ENCODE measurements at places on chromosomes 5 and 9. TPM values are rescaled to one million over a fixed set of nuclear protein-coding genes. Genes with fewer than 3 reads are reported as not detected.

DNA sequence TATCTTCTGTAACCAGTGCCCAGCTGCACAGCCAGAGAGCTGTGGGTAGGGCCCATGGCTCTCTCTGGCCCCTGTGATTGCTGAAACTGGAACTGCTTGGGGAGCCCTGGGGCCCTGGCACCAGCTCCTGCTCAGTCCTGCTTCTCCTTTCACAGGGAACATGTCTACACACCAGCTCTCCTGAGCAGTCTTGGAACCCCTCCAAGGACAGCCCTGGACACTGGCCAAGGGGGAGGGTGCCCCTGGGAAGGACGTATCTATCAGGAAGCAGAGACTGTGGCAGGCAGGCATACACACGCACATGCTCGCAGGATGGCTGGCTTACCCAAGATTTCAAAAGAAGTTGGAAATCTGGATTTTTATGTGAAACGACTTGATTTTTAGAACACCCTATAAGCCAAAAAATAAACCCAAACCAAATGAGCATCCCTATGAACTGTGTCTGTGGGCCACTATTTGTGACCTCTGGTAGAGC lies 8.8 kb upstream of the TRAF1 start:
- DNase-seq: no peak

- DNase-seq: no peak
Measured at GRCh38 chr9:110950041-110950645, 88.1 kb downstream of the LPAR1 start.

The LCN2 gene
- total RNA-seq: 0.99 TPM

- DNase-seq: no peak
Measured at GRCh38 chr9:108704156-108704852, 151.5 kb downstream of the ACTL7B start.

- no peak for DNase-seq
Measured at GRCh38 chr5:22057012-22057411, 796.1 kb downstream of the CDH12 start.

GRCh38 chr5:39698838-39699560 lies 274.2 kb upstream of the DAB2 start:
- no peak for DNase-seq

- DNase-seq: no peak
Measured at GRCh38 chr5:92653730-92654461, 927.1 kb downstream of the NR2F1-AS1 start.

The PTGES gene
- total RNA-seq: 0.39 TPM

DNA sequence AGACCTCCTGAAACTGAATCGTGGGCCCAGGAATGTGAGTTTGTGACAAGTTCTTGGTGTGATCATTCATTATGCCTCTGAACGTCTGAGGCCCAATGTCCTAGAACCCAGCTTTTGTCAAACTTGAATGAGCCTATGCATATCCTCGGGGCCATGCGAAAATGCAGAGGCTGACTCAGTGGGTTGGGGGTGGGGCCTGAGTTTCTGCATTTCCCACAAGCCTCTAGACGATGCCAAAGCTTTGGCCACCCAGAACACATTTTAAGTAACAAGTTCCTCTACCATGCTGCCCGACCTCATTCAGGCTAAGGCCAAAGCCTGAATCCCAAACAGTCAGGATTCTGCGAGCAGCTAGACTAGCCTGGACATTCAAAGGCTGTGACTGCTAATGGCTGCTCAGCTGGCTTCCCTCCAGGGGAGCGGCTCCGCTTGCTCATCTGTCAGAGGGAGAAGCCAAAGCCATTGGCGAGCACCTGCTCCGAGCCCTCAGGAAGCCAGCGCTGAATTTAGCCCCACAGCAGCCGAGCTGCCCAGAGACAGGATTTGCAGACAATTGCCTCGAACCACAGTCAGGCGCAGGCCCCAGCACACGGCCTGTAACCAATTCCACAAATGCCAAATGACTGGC lies 177.5 kb downstream of the ZDHHC21 start:
- no peak for DNase-seq

- no peak for DNase-seq
Measured at GRCh38 chr9:86352440-86353077, 1.7 kb downstream of the TUT7 start.

DNA sequence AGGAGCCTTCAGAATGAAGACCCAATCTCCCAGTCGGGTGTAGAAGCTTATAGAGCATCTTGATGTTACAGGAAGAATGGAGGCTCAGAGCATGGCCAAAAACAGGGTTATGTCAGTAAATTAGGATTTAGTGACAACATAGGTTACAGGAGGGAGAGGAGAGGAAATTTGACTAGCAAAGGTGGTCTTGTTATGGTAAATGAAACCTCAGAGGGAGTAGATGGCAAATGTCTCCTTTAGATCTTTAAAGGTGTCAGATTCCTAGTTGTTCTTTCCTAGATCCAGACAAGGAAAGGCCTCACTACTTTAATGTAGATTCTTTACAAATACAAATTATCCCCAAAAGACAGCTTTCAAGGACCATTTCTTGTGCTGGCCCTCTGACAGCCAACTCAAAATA lies 465.0 kb downstream of the DMRTA1 start:
- DNase-seq: no peak

DNA sequence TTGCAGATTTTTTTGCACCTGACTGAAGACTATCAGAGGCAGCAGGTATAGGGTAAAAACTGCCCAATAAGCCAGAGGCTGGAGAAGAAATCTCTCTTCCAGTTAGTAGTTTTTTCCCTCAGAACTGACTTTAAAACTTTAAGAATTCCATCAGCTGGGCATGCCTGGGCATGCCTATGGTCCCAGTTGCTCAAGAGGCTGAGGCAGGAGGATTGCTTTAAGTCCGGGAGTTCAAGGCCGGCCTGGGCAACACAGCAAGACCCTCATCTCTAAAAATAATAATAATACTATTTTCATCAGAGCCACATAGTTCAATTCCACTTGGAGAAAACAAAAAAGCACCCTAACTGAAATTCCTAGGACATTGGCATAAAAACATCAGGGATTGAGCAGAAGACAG lies 30.3 kb downstream of the SUSD1 start:
- DNase-seq: no peak

DNA sequence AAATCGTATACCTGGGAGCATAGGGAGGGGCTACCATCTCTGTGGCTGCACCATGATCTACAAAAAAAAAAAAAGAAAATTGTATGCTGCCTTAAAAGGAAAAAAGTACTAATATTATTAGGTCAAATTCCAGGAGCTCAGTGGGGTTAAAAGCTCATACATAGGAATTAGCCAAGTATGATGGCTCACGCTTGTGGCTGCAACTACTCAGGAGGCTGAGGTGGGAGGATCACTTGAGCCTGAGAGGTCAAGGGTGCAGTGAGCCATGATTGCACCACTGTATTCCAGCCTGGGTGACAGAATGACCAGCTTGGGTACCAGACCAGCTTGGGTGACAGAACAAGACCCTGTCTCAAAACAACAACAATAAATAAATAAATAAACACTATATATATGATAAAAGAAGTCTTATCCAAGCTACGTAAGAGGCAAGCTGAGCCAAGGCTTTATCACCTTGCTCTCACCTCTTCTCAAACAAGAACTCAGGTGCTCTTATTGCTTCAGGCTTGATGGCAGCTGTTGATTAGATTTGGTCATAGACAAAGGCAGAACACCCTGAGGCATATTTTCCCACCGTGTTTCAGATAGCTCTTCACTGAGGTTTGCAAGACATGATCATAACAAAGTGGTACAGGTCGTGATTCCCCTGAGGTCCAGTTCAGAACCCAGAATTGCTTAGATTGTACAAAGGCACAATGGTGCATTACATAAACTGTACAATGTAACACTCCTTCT lies 3.3 kb upstream of the FBXW11 start:
- DNase-seq: no peak

DNA sequence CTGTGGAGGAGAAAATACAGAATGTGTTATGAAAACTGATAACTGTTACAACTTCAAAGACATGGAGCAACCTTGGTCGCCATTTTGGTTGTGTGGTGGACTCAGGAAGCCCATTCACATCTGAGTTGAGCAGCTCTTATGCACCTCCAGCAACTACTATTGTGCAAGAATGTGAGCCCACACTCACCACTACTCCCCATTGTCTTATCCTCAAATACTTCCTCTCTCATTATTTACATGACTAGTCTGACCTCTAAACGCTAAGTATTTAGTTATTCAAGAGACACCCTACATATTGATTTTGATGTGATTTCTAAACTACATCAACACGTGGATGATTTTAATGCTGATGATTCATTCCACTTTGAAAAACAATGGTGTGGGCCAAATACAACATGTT lies 516.6 kb upstream of the CLINT1 start:
- DNase-seq: no peak

The C7 gene
- total RNA-seq: not detected

GRCh38 chr9:3361116-3361515 lies 164.7 kb downstream of the RFX3 start:
- DNase-seq: no peak

DNA sequence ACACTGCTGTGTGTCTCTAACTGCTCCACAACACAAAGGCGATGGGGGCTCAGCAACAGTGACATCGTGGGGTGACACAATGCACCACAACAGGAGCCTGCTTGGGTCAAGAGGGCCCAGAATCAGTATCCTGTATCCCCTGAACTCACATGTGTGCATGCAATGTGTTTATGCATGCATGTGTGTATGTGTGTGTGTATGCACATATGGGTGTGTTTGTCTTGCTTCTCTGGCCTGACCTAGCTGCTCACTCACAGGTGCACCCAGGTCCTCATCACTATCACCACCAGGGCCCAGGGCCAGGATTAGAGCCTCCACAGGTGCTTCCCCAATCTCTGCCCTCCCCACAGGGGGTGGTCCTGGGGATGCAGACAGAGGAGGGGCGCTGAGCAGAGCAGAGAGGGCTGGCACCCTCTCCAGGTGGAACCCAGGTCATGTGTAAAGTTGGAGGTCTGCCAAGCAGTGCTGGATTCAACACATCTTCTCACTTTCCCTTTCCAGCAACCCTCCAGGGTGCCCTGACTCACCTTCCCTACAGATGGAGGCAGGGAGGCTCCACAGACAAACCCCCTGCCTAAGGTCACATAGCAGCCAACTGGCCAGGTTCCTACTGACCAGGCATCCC lies 18.1 kb upstream of the ZNF484 start:
- no peak for DNase-seq

DNA sequence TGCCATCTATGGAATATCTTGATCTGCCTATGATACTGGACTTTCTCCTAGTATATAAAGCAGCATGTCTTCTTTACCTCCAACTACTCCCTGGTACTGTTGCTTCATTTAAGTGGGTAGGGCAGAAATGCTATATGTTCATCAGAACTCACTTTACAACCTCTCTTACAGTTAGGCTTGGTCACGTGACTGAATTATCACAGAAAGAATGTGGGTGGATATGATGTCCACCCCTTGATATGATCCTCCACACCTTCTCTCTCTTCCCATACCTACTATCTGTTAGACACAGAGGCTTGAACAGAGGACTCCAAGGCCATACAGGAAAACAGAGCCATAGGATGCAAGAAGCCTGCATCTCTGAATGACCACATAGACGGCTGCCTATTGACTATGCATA lies 19.8 kb downstream of the CRHBP start:
- DNase-seq: no peak

- no peak for DNase-seq
Measured at GRCh38 chr5:18220631-18221030, 586.4 kb downstream of the TAF11L14 start.

The PDLIM4 gene
- not detected for total RNA-seq

DNA sequence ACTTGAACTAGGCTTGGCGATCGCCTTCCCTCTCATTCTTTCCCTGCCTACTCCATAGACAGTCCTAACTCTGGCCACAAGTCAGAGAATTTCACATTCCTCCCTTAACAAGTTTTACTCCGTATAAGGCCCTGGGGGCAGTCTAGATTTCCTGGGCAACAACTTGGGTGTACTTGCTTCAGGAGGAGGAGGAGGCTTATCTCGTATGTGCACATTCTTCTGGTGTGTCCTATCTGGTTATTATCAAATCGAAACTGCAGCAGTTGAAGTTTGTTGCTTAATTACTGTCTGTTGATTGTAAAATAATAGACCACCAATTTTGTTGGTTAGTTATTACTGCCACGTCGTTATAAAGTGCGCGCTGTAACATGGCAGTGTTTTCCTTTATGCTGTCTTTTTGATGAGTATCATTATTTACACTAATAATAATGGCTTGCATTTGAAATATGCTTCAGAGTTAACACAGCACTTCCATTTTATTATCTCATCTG lies 42.0 kb downstream of the PIP5K1B start:
- DNase-seq: no peak

GRCh38 chr5:131357739-131358561 lies 94.1 kb downstream of the CDC42SE2 start:
- no peak for DNase-seq

- DNase-seq: no peak
Measured at GRCh38 chr5:176810081-176810597, at the start of gene UNC5A. Gene UNC5A, plus strand, starts transcription at chr5:176810559. Its CDS starts 192 bp downstream, at chr5:176810751.

DNA sequence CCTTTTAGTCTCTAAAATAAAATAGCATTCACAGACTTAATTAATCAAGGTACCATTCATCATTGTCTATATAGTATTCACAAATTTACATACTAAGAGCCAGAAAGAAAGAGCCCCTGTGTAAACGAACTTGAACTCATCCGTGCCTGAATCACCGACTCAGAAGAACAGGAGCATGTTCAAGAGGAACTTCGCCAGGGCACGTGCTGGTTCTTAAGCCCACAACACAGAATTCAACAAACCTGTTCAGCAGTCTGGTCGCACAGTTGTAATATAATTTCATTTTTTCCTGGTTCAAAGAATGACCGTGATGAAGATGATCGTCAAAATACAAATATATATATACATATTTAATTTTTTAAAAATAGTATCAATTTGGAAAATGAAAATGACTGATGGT lies 141.9 kb downstream of the CETN3 start:
- DNase-seq: no peak

The TERT gene
- total RNA-seq: not detected
